ENCODE measurements at places on chromosomes 13 and 19.
A peak's percentile ranks its signal among the peaks of the same experiment; 100 is the strongest.

- DNase-seq: no peak
Measured at GRCh38 chr13:50140153-50140552, 124.9 kb downstream of the KCNRG start.

- DNase-seq: no peak
Measured at GRCh38 chr13:114072421-114072820, 60.0 kb downstream of the RASA3 start.

- no peak for DNase-seq
Measured at GRCh38 chr13:39189778-39190177, 151.5 kb downstream of the NHLRC3 start.

GRCh38 chr19:33771384-33772101 lies 25.1 kb upstream of the KCTD15 start:
- DNase-seq: peak; percentile 32

DNA sequence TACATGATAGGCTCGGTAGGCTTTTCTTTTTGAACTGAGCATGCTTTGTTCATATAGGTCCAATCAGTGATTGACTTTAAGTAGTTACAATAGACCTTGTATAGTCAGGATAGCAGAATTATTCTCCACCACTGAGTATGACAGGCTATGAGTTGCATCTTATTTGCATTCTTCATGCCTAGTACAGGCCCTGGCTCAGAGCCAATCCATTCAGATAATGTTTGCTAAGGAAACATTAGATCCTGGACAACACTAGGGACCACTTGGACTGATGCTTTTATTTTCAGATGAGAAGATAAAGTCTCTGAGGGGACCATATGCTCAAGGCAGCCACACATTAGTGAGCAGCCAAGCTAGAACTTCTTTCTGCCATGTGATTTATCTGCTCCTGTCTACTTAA lies 133.9 kb downstream of the KL start:
- no peak for DNase-seq

DNA sequence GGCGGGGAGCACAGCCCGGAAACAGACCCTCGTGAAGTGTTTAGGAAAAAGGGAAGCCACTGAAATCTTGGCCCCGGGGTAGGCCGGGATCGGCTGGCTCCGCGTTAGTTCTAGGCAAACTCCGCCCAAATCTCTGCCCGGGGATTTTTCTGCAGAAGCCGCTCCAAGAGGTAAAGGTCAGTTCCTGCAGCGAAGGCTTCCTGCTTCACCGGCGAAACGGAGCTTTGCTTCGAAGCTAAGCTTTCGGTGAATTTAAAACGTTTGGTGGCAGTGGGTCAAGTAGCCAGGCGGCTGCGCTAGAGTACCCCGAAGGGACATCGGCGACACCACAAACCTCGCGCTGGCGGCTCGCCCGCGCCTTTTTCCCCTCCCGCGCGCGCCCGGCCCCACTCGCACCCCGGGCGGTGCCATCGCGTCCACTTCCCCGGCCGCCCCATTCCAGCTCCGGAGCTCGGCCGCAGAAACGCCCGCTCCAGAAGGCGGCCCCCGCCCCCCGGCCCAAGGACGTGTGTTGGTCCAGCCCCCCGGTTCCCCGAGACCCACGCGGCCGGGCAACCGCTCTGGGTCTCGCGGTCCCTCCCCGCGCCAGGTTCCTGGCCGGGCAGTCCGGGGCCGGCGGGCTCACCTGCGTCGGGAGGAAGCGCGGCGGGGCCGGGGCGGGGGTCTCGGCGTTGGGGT lies 441 bp downstream of the GJB2 start:
- DNase-seq: no peak

DNA sequence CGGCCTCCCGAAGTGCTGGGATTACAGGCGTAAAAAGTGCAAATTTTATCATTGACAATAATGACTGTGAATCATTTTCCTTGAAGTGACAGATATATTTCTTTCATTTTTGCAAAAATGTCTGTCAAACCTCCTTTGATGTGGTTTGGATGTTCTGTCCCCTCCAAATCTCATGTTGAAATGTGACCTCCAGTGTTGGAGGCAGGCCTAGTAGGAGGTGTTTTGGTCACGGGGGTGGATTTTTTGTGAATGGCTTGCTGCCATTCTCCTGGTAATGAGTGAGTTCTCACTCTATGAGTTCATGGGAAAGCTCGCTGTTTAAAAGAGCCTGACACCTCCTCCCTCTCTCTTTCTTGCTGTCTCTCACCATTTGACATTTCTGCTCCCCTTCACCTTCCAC lies 5.5 kb upstream of the SLC1A6 start:
- DNase-seq: no peak

- no peak for DNase-seq
Measured at GRCh38 chr19:37943480-37943879, 36.5 kb downstream of the SIPA1L3 start.

DNA sequence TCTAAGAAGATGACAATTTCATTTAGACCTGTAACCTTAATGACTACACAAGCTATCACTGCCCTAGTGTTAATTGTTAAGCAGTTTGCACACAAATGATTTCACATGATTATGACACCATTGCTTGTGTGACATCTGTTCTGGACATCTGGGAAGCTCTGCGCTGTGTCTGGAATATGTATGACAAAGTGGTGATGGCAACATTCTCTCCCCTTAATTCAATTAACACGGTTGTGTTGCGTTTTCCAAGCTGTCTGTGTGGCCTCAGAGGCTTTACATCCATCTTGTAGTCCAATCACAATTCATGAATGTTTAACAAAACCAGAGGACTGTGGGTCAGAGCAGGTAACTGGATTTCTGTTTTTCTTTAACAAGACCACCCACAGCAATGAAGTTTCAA lies 204.4 kb downstream of the COG6 start:
- DNase-seq: no peak

DNA sequence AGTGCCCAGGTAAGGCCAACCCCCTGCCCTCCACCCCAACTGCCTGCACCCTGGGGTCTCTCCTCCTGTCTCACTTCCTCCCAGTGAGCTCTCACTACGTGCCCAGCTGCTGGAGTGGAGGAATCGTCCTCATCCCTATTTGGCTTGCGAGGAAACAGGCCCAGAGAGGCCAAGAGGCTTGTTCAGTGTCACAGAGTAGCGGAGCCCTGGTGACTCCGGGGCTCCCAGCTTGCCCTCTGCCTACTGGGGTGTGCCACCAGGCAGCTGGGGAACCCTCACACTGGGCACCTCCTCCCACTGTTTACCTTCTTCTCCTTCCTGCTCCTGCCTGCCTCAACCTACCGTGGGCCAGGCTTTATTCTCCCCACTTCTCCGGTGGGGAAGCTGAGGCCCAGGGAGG lies 5.6 kb downstream of the TMED1 start:
- DNase-seq: no peak

DNA sequence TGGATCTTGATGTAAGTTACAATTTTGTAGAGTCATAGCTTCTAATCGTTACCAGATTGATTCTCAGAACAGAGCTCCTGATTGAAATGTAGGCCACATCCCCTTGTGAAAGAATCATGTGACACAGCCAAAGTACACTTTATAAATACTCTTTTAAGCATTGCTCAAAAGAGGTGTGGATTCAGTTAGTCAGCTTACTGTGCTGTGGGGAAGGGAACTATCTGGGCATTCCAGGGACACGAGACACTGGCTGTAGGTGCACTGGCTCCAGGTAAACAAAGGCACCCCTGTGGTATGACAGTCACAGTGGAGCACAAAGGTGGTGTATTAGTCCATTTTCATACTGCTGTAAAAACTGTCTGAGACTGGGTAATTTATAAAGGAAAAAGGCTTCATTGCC lies 222.8 kb downstream of the LIG4 start:
- no peak for DNase-seq

DNA sequence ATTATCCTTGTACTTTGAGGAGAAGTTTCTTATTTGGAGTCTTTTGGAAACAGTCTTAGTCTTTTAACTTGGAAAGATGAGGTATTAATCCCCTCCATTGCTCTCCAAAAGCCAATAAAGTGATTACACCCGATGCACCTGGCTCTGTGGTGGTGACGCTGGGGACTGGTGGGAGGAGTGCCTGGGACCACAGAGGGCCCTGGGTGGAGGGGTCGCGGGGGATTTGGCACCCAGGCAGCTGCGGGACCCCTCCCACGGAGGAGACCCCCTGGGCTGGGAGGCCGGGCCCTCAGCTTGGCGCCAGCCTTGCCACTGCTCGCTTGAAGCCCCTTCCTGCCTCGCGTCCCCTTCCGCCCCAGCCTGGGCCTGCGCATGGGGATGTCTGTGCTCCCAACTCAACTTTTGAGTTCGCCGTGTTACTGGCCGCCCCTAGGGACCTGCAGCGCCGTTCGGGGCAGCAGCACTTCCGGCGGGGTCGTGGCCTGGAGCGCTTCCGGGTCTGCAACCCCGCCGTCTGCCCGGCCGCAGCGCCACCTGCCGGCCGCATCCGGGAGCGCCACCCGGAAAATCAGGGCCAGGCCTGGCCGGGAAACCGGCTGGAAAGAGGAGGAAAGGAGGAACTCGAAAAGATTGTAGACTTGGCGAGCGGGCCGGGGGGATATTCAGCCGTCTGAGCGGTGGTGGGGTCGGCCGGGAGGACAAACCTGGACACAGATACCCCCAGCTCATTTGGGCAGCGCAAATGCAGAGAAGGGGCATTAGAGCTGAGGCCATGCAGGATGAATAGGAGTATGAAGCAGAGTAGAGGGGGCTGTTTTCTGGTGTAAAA lies 8.4 kb downstream of the PEAK3 start:
- no peak for DNase-seq

GRCh38 chr13:35711909-35712308 lies 235.4 kb upstream of the MAB21L1 start:
- no peak for DNase-seq

GRCh38 chr19:10286803-10287737 lies at the start of gene ICAM4:
Gene ICAM4, plus strand, starts transcription at chr19:10286955. Its CDS starts 58 bp downstream, at chr19:10287013.
- no peak for DNase-seq

- DNase-seq: no peak
Measured at GRCh38 chr13:75391432-75392100, 90.4 kb downstream of the TBC1D4 start.

DNA sequence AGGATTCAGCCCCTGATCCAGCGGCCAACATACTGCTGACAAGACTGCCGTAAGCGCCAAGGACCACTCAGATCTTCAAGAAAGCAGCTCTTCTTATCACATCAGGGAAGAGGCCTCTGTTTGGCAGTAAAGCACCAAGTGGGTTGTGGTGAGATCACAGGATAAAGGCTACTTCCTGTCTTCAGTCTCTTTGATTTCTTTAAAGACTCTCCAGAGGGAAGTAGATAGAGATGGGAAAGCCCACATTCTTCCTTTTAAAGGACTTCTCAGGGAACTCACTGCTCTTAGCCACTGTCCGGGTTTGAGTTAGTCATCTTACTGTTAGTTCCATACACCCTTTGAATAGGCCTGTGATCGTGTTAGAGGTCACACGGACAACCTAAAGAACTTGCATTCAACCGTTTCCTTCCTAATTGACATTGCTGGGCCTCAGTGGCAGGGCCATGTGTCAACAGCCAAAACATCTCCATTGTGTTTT lies 47.2 kb upstream of the POMP start:
- no peak for DNase-seq

- no peak for DNase-seq
Measured at GRCh38 chr13:106212386-106213010, 323.0 kb downstream of the EFNB2 start.

DNA sequence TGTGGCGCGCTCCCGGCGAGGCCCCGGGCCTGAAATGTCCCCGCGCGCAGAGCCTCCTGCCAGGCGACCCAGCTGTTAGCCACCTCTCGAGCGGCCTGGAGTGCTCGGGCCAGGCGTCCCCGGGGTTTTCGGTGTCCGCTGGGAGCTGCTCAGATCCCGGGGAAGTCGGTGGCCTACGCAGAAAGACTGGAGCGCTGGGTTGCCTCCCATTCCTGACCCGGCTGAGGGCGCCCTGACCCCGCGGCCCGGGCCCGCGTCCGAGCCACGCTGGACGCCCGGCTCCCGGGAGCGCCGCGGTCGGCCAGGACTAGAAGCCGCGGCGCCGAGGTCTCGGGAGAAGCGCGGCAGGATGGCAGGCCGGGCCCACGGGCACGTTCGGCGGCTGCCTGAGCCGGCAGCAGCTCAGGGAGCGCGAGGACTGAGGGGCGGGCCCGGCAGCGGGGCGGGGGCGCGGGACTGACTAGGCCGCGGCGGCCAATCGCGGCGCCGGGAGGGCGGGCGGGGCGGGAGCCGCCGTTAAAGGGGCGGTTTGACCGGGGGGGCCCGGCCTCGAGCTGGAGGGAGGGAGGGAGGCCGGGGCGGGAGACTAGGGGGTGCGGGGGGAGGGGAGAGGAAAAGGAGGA lies 1.3 kb upstream of the ZIC2 start:
- no peak for DNase-seq

DNA sequence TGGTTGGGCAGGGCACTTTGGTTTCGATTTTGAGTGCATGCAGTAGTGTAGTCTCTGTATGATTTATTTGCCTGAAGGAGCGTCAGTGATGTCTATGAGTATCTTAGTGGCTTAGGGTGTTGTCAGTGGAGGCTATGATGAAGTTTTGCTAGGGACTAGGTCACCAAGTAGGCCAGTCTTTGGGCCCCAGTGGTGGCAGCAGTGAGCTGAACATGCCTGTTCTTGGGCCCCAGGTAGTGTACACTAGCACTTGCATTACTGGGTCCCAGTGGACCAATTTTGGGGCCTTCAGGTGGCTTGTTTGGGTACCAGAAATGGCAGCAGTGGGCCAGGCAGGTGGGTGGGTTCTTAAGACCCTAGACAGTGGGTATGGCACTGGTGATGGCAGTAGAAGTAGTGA lies 598.7 kb upstream of the SPRY2 start:
- no peak for DNase-seq

- DNase-seq: no peak
Measured at GRCh38 chr19:4368128-4368820, 24.9 kb downstream of the MPND start.

GRCh38 chr19:52621376-52621775 lies 16.8 kb downstream of the ZNF83 start:
- no peak for DNase-seq

GRCh38 chr13:51524829-51525566 lies 59.3 kb upstream of the WDFY2 start:
- no peak for DNase-seq

- no peak for DNase-seq
Measured at GRCh38 chr13:107025991-107026390, 458.1 kb upstream of the ARGLU1 start.

DNA sequence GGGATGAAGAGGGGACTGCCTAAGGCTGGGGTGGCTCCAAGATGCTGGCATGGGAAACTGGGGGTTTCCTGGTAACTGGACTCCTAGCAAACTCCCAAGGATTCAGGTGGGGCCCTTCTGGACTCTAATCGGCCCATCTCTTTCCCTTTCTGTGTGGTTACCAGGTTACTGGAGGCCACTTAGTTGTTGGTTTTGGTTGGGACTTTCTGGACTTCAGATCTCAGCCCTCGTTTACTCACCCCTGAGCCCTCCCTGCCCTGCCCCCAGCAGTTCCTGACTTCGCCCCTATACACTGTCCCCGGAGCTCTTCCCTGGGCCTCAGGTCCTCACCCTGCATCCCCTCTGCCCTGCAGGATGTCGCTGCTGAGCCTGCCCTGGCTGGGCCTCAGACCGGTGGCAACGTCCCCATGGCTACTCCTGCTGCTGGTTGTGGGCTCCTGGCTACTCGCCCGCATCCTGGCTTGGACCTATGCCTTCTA lies 328 bp downstream of the CYP4F12 start:
- DNase-seq: no peak

- no peak for DNase-seq
Measured at GRCh38 chr19:41753936-41754529, 1.3 kb upstream of the CEACAM6 start.

GRCh38 chr13:71862459-71862943 lies 4.5 kb downstream of the DACH1 start:
- peak; percentile 64 for DNase-seq

- DNase-seq: no peak
Measured at GRCh38 chr19:38819231-38819920, 6.6 kb upstream of the LGALS4 start.

GRCh38 chr13:109704771-109705635 lies 81.4 kb downstream of the IRS2 start:
- peak; percentile 21 for DNase-seq

- no peak for DNase-seq
Measured at GRCh38 chr13:31053896-31054295, 107.8 kb downstream of the HSPH1 start.

Measured in NCI-H1417 treated with DMSO at 0.1 percent for 48 hours (cell line).